ENCODE measurements at places on chromosomes 4 and X.

DNA sequence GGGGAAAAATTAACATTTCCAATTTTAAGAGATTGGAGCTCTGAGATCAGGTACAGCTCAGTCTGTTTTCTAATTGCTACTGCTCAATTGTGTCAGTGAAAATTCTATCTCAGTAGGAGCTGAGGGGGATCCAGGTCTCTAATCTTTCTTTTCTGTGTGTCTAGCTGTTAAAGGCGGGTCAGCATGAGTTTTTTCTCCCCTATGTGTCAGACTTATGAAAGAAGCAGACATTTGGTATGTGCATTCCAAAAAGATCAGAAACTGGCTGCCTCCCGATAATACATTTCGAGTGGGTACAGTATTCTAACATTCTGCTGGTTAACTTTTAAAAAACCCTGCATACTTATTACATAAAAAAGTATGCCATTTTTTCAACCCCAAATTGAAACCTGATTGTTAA, 72.4 kb downstream of the PCDH7 start:
- DNase-seq, result no peak

GRCh38 chrX:106467943-106468342, 143.8 kb upstream of the RADX start:
- DNase-seq, result no peak

GRCh38 chrX:71870208-71871098, 40.2 kb upstream of the NHSL2 start:
- DNase-seq, result peak; percentile 46

DNA sequence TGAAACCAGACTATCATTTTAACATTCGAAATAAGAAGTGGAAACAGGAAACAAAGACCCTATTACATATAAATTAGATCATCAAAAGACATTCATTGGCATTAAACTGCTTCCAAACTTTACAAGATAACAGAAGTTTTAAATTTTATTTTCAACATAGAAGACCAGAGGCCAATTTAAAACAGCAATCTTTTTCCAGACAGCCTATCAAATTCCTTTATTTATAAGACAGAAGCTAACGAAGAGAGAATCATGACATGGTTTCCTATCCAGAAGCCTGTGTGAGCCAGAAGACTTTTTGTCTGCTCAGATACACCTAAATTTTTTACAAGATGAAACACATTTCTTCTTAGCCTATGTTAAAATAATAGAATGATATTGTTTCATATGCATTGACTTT, 291.9 kb downstream of the PPP3CA start:
- no peak for DNase-seq

DNA sequence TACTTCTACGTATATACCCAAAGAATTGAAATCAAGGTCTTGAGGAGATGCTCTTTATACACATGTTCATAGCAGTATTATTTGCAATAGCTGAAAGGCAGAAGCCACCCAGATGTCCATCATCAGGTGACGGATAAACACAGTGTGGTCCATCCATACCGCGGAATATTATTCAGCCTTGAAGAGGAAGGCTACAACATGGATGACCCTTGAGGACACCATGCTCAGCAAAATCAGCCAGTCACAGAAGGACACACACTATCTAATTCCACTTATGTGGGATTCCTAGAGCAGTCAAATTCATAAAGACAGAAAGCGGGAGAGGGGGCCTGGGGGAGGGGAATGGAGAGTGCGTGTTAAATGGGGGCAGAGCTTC, 44.5 kb downstream of the RGS12 start:
- no peak for DNase-seq
